Osteocyte (in vitro differentiated cells): ENCODE measurements at places on chromosomes 13 and 19. TPM values are rescaled to one million over a fixed set of nuclear protein-coding genes. Genes with fewer than 3 reads are reported as not detected.

The LRG1 gene
- total RNA-seq, result not detected in 2 replicates

The ARMC6 gene
- total RNA-seq, result 26.9 and 27.0 TPM in 2 replicates

The KLK4 gene
- total RNA-seq, result not detected in 2 replicates

The IGLON5 gene
- not detected in 2 replicates for total RNA-seq

- peaks cover 7% of the 10 kb centered on the region for H3K36me3 ChIP-seq
- DNase-seq, result no peak
- peaks cover 5% of the 10 kb centered on the region for H3K4me1 ChIP-seq
- H3K27ac ChIP-seq, result no peak overlapping the region
- H3K27me3 ChIP-seq, result no peaks in the 10 kb centered on the region
Observed at GRCh38 chr19:40262422-40262821, 22.7 kb downstream of the AKT2 start.

DNA sequence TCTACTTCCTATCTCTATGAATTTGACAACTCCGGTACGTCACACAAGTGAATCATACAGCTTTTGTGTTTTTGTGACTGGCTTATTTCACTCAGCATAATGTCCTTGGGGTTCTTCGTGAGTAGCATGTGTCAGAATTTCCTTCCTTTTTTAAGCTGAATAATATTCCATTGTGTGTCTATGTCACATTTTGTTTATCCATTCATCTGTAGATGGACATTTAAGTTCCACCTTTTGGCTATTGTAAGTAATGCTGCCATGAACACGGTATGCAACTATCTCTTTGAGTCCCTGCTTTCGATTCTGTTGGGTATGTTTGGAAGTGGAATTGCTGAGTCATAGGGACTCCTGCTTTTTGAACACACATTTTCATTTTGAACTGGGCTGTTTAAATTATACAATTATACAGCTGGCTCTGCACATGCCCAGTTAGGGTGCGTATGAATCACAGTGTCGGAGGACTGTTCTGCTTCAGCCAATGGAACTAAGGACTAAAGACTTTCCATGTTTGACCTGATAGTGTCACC is 43.0 kb upstream of the C13orf42 start:
- H3K27me3 ChIP-seq, result peaks cover 33% of the 10 kb centered on the region
- peaks cover 5% of the 10 kb centered on the region for H3K4me1 ChIP-seq
- H3K4me3 ChIP-seq, result no peak overlapping the region
- peak; percentile 19 for DNase-seq
- H3K27ac ChIP-seq, result no peak overlapping the region

DNA sequence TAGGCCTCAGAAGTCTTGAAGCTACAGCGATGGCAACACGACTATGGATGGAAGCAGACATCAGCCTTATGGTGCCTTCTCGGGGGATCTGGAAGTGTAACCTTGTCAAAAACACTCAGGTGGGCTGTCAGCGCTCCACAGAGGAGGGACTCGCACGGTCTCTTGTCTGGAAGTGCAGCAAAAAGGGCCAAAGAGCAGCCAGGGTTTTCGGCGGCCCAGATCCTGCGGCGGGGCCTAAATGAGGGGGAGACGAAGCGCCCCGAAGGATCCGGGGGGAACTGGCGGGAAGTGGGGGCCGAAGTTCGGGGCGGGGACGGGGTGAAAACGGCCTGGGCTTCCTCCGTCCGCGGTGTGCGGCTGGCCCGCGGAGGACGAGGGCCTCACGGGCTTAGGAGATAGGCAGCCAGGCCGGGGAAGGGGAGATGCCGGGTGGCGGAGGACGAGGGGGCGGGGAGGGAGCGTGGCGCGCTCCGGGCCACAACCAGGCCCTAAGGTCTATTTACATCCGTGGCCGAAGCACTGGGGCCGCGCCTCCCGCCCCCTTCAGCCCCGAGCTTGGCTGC is 637 bp downstream of the RANBP3 start:
- H3K27me3 ChIP-seq, result no peaks in the 10 kb centered on the region
- no peak for DNase-seq
- peaks cover 42% of the 10 kb centered on the region for H3K4me1 ChIP-seq
- H3K4me3 ChIP-seq, result peak overlapping the region; percentile 92
- H3K36me3 ChIP-seq, result peaks cover 11% of the 10 kb centered on the region

DNA sequence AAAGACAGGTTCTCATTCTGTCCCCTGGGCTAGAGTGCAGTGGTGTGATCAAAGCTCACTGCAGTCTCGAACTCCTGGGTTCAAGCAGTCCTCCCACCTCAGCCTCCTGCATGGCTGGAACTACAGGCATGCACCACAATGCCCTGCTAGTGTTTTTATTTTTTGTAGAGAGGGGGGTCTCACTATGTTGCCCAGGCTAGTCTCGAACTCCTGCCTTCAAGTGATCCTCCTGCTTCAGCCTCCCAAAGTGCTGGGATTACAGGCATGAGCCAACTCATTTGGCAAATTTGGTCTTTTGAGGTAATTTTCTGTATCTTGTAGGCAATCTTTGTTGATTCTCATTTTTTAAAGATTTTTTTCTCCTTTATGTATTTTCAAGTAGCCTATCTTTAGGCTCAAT is 205.7 kb downstream of the ZIC5 start:
- H3K36me3 ChIP-seq, result peaks cover 8% of the 10 kb centered on the region
- H3K4me3 ChIP-seq, result no peak overlapping the region
- H3K27me3 ChIP-seq, result peaks cover 19% of the 10 kb centered on the region
- no peak overlapping the region for H3K27ac ChIP-seq
- H3K4me1 ChIP-seq, result no peaks in the 10 kb centered on the region

- no peak overlapping the region for H3K4me3 ChIP-seq
- H3K27ac ChIP-seq, result no peak overlapping the region
- DNase-seq, result no peak
- H3K36me3 ChIP-seq, result peaks cover 3% of the 10 kb centered on the region
Observed at GRCh38 chr13:114082849-114083645, 49.4 kb downstream of the RASA3 start.

- DNase-seq, result no peak
- no peaks in the 10 kb centered on the region for H3K27me3 ChIP-seq
- no peak overlapping the region for H3K27ac ChIP-seq
- H3K4me1 ChIP-seq, result no peaks in the 10 kb centered on the region
- no peak overlapping the region for H3K4me3 ChIP-seq
- H3K36me3 ChIP-seq, result no peaks in the 10 kb centered on the region
Observed at GRCh38 chr13:81682081-81682630, 1341.2 kb upstream of the SPRY2 start.

- H3K36me3 ChIP-seq, result peaks cover 5% of the 10 kb centered on the region
- no peak for DNase-seq
- H3K4me1 ChIP-seq, result no peaks in the 10 kb centered on the region
- H3K27ac ChIP-seq, result no peak overlapping the region
- no peak overlapping the region for H3K4me3 ChIP-seq
Observed at GRCh38 chr13:60562096-60562780, 165.2 kb downstream of the TDRD3 start.

DNA sequence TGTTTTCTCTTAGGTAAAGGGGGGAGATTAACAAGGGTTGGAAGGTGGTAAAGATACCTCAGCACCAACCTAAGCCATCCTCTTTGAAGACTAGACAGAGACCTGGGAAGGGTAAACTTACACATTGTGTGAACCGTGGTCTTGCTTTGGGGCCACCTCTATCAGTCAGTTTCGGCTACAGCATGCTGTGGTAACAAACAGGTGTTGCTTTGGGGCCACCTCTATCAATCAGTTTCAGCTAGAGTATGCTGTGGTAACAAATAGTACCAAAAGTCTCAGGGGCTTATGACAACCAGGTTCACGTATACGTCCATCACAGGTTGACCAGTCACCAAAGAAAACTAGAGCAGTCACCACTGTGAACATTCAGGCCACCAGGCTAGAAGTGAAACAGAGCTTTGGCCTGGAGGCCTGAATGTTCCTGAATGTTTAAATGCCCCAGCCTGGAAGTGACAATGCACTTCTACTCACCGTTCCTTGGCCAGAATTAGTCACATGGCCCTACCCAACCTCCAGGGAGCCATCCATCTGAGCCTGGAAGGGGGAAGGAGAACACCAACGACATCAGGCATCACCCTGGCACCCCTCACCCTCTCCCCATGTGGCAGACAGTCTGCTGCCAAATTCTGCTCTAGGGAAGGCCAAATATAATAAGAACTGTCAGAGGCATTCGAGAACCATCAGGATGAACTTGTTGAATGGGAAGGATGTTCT is 3.8 kb downstream of the FXYD7 start:
- H3K27ac ChIP-seq, result no peak overlapping the region
- no peak for DNase-seq
- H3K4me3 ChIP-seq, result no peak overlapping the region

- no peak overlapping the region for H3K27ac ChIP-seq
- no peak for DNase-seq
- peaks cover 15% of the 10 kb centered on the region for H3K27me3 ChIP-seq
Observed at GRCh38 chr19:46503848-46504453, 8.3 kb upstream of the PNMA8B start.

- peak overlapping the region; percentile 73 for H3K4me3 ChIP-seq
- peak overlapping the region; percentile 83 for H3K27ac ChIP-seq
- H3K4me1 ChIP-seq, result peaks cover 26% of the 10 kb centered on the region
- no peaks in the 10 kb centered on the region for H3K27me3 ChIP-seq
- no peaks in the 10 kb centered on the region for H3K36me3 ChIP-seq
Observed at GRCh38 chr19:45645631-45646344, 6.6 kb upstream of the EML2 start.

- H3K4me3 ChIP-seq, result no peak overlapping the region
- no peak for DNase-seq
- H3K4me1 ChIP-seq, result peaks cover 44% of the 10 kb centered on the region
Observed at GRCh38 chr19:6239401-6239844, 40.4 kb downstream of the MLLT1 start.

DNA sequence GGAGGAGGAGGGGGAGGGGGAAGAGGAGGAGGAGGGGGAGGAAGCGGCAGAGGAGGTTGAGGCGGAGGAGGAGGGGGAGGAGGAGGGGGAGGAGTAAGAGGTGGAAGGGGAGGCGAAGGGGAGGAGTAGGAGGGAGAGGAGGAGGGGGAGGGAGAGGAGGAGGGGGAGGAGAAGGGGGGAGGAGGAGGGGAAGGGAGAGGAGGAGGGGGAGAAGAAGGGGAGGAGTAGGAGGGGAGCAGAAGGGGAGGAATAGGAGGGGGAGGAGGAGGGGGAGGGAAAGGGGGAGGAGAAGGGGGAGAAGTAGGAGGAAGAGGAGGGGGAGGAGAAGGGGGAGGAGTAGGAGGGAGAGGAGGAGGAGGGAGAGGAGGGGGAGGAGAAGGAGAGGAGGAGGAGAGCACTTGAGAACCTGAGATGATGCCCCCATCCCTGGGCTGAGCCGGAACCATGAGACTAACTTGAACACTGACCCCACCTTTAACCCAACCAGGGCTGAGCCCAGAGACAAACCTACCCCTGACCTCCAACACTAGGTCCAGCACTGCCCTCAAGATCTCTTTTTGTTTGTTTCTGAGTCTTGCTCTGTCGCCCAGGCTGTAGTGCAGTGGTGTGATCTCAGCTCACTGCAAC is 12.6 kb downstream of the ABCA7 start:
- no peaks in the 10 kb centered on the region for H3K27me3 ChIP-seq
- no peak overlapping the region for H3K4me3 ChIP-seq
- DNase-seq, result no peak
- H3K27ac ChIP-seq, result no peak overlapping the region
- no peaks in the 10 kb centered on the region for H3K4me1 ChIP-seq
- no peaks in the 10 kb centered on the region for H3K36me3 ChIP-seq

- no peaks in the 10 kb centered on the region for H3K36me3 ChIP-seq
- peaks cover 6% of the 10 kb centered on the region for H3K4me1 ChIP-seq
- H3K27ac ChIP-seq, result no peak overlapping the region
- H3K4me3 ChIP-seq, result no peak overlapping the region
Observed at GRCh38 chr19:2253106-2254063, 2.8 kb downstream of the JSRP1 start.

DNA sequence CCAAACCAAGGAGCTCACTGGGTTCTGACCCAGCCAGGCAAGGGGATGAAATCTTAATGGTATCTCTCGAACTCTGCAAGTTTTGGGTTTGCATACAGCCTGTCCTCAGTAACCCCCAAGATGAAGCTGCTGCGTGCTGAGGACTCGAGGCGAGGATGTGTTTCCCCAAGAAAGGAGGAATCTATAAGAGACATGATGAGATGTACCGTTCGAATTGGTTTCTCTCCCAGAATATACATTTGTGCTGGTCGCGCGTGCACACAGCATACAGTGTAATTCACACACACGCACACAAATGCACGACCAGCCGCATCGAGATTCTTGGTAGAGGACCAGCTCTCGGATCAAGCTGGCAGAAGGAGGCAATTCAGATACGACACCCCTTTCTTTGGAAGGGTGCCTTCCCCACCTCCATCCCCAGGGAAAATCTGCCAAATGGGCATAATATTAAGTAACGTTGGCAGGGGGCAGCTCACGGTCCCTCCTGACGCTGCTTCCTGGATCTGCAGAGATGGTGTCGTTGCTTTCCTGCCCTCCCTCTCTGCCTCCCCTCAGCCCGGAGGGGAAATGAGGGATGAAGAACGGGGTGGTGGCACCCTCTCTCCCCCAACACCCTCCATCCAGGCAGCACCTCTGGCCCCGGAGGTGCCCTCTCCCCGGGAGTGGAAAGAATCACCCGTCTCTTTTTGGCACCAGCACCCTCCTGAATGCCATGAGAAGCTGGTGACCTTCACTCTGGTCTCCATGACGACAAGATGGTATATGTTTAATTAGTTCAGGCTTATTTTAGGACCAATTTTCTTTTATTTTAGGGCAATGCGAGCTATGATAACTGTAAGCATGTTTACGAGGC is 310.2 kb downstream of the ZNF536 start:
- DNase-seq, result no peak
- no peak overlapping the region for H3K27ac ChIP-seq
- no peaks in the 10 kb centered on the region for H3K36me3 ChIP-seq
- no peak overlapping the region for H3K4me3 ChIP-seq

- H3K36me3 ChIP-seq, result no peaks in the 10 kb centered on the region
- DNase-seq, result no peak
- H3K27ac ChIP-seq, result no peak overlapping the region
- H3K27me3 ChIP-seq, result peaks cover 12% of the 10 kb centered on the region
- H3K4me3 ChIP-seq, result no peak overlapping the region
Observed at GRCh38 chr13:43933378-43933777, 53.7 kb downstream of the LACC1 start.

DNA sequence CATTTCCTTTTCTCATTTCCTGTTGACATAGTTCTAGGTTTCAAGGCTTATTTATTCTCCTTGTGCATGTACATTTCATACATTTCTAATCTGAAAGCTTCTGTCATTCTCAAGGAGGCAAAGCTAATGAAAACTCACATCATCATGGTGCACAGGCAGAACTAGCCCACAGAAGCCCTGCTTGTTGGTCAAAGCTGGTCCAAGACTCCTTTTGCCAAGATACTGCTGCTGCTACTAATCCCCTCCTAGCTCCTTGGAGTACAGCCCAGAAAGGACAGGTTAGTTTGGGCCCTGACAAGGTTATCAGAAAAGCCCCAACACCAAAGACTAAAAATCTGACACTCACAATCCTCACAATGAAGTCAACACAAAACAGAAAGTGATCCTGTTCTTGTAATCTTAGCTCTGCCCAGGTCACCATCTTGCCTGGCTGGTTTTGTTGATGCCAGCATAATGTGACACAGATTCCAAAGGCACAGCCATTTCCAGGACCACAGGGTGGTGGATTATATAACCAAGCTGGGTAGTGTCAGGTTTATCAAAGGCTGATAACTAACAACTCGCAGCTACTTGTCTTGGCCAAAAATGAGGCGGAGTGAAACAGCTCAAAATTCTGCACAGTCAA is 417.4 kb downstream of the NDFIP2 start:
- no peaks in the 10 kb centered on the region for H3K27me3 ChIP-seq
- no peak for DNase-seq
- H3K4me1 ChIP-seq, result no peaks in the 10 kb centered on the region
- no peak overlapping the region for H3K4me3 ChIP-seq
- no peak overlapping the region for H3K27ac ChIP-seq
- no peaks in the 10 kb centered on the region for H3K36me3 ChIP-seq

- H3K27me3 ChIP-seq, result no peaks in the 10 kb centered on the region
- H3K36me3 ChIP-seq, result peaks cover 2% of the 10 kb centered on the region
- no peaks in the 10 kb centered on the region for H3K4me1 ChIP-seq
Observed at GRCh38 chr13:43205416-43205815, 182.0 kb downstream of the DNAJC15 start.
